ENCODE measurements at places on chromosomes 12 and 14. TPM values are rescaled to one million over a fixed set of nuclear protein-coding genes. Genes with fewer than 3 reads are reported as not detected.

DNA sequence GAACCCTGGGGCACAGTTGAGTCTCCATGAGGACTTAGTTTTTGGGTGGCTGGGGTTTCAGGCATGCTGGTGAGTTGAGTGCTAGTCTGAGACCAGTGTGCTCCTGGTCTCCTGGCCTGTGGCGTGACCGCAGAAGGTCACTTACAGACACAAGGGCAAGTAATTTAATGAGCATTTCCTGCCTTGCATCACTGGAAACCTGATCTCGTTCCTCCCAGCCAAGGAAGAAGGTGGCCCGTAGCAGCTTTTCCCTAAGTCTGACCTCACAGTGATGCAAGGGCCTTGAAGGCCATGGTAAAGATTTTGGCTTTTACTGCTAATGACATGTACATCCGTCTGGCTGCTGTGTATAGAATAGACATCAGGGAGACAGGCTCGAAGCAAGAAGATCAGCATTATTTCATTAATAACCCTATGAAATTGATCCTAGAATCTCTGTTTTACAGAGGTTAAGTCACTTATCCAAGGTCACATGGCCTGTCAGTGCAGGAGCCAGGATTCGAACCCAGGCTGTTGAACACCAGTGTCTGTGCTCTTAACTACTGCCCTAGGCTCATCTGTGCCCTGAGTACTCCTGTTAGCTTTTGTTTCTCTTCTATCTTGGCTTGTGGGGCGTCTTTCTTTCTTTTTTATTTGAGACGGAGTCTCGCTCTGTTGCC lies 4.6 kb downstream of the TMEM120B start:
- peak; percentile 96 for DNase-seq

GRCh38 chr12:96425321-96425720 lies 25.1 kb upstream of the CDK17 start:
- DNase-seq, result peak; percentile 94

- DNase-seq, result no peak
Observed at GRCh38 chr12:81896771-81897170, 137.6 kb upstream of the PPFIA2 start.

DNA sequence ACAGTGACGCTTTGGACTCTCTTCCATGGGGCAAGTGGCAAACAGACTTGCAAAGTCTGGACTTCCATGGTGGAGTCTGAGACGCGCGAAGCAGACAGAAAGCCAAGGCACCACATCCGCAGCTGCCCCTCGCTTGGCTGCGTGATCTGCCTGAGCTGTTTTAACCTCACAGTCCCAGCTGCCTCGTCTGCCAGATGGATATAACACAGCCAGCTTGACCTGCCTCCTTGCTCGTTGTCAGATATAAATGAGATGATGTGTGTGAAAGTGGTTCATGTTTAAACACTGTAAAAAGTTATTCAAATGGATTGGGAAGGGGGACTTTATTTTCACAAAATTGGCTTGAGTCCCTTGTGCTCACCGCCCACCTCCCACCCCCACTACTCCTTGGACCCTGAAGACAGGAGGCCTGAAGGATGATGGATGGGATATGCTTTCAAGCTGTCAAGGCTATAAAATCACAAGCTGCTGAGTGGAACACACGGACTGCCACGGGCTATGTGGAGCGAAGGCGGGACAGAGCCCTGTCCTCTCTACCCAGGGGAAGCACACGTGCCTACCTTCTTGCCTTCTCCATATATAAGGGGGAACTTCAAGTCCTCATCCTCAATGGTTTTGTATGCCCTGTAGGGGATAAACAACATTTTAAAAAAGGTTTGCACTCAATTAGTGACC lies 226.9 kb downstream of the MON2 start:
- peak; percentile 46 for DNase-seq

GRCh38 chr14:21309238-21309636 lies 29.4 kb downstream of the RPGRIP1 start:
- no peak for DNase-seq

- no peak for DNase-seq
Observed at GRCh38 chr14:100573002-100573756, 14.0 kb downstream of the BEGAIN start.

DNA sequence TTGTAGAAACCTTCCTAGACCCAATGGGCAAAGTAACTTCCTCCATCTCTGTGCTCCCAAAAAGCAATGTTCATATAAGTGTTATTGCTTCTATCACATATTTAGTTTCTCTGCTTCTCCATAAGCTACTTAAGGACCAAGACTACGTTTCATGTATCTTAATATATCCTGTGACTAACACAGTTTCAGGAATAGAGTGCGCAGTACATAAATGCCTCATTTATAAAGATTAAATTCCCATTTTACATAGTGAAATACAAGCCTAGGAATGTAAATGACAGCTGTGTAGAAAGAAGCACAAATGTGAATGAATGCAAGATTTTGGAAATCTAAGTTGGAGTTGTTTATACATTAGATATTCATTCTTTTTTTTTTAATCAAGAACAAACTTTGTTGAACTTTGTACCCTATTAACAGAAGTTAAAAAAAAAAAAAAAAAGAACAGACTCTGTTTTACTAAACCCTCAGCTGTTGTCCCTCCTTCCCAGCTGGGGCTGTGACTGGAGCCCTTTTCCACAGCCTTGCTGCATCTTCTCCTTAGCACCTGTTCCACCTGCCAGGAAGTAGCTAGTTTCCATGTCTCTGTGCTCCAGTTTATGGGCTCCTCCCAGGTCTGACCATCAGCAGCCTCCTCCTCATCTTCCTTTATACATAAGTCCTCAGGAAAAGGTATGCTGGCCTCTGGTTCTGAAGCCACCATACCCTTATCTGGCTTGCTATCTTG lies 7.0 kb upstream of the METTL17 start:
- DNase-seq, result peak; percentile 14

Gene GTF2A1
- 21.4 TPM for total RNA-seq

Gene PPP1R1A
- not detected for total RNA-seq

Gene DTX1
- total RNA-seq, result 0.11 TPM

All from LHCN-M2 (cell line).